ENCODE measurements at places on chromosomes 7 and 10.

- no peak for DNase-seq
Measured at GRCh38 chr7:13770305-13770704, 219.2 kb downstream of the ETV1 start.

- DNase-seq, result peak; percentile 69
Measured at GRCh38 chr7:2710286-2710655, 22.3 kb downstream of the AMZ1 start.

- DNase-seq, result no peak
Measured at GRCh38 chr7:157222687-157223086, 84.0 kb downstream of the UBE3C start.

GRCh38 chr7:147199868-147200267 lies 1083.3 kb downstream of the CNTNAP2 start:
- DNase-seq, result no peak

DNA sequence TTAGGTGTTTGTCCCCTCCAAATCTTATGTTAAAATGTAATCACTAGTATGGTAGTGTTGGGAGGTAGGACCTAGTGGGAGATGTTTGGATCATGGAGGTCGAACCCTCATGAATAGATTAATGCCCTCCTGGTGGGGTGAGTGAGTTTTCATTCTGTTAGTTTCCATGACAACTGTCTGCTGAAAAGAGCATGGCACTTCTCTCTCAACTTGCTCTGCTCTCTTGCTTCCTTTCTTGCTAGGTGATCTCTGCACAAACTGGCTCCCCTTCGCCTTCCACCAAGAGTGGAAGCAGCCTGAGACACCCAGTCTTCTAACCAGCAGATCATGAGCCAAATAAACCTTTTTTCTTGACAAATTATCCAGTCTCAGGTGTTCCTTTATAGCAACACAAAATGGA lies 853.9 kb downstream of the SORCS1 start:
- DNase-seq, result no peak

DNA sequence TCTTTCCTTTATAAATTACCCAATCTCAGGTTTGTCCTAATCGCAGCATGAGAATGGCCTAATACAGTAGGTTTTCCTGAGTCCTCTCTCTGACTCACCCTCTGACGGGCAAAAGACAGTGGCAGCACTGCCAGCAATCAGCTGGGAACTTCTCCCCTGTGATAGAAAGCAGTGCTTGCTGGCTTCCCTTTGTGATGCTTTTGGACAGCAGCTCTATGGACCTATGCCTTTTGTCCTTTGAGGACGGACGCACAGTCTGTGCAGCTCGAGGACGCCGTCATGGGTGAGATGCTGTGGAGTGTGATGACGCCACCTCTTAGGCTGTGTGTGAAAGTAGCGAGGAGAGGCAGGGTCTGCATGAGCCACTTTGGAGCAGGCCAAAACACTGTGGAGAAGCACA lies 68.8 kb downstream of the KIAA1217 start:
- no peak for DNase-seq

DNA sequence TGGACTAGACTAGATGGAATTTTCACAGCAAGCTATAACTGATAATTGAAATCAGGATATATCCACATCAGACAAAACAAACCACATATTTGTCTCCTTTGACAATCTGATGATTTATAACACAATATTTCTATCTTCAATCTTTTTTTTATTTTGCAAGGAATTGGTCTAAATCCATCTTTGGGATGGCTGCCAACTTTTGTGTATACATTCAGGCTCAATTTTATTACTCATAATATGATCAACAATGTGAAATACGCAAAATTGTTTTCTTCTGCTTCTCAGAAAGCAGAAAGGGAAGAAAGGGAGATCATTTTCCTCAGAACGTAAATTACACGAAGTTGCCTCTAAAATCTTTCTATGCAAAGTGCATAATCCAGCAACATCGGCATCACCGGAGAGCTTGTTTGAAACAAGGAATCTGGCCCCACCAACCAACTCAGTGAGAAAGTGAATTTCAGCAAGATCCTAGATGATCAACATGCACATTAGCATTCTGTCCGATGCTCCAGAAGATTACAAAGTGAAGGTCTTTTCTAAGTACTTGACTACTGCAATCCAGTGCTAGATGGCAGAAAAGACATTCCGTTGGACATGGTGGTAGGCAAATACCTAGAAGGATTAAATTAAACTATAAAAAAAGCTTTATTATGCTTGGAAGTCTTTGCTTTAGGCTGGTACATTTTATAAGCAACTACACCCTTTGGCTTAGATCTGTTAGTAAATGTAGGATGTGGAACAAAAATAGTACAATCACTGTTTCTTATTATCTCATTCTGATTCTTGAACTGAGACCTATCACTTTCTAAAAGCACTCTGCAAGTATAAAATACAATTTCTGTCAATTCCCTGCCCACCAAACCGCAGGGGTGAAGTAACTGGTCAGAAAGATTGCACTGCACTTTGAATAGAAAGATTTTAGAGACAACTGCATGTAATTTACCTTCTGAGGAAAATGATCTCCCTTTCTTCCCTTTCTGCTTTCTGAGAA lies 126.4 kb upstream of the RSU1 start:
- DNase-seq, result no peak

DNA sequence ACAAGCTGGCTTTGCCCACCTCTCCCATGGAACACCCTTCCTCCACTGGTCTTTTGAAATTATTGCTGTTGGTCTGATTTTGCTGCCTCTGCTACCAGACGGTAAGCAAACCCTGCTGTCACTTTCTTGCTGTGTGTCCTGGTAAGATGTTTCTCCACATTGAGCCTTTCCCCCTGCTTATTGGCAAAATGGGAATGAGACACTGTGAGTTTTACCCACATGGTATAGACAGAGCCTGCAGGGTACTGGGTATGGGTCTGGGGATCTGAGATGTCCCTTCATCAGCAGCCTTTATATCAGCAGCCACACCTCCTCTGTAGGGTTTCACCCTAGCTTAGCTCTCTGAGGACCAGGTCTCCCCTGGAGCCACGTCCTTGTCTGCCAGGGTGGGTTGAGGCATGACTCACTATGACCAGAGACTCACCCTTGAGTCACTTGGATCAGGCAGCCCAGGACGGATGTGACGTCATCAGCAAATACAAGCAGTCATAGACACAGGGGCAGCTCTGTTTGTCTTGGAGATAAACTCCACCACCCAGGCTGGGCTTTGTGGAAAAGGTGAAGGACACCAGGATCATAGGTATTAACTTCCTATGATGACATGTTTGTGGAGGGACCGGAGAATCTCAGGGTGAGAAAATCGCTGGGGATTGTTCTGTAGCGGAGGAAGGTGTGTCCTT lies 17.9 kb upstream of the BAIAP2L1 start:
- DNase-seq, result no peak

DNA sequence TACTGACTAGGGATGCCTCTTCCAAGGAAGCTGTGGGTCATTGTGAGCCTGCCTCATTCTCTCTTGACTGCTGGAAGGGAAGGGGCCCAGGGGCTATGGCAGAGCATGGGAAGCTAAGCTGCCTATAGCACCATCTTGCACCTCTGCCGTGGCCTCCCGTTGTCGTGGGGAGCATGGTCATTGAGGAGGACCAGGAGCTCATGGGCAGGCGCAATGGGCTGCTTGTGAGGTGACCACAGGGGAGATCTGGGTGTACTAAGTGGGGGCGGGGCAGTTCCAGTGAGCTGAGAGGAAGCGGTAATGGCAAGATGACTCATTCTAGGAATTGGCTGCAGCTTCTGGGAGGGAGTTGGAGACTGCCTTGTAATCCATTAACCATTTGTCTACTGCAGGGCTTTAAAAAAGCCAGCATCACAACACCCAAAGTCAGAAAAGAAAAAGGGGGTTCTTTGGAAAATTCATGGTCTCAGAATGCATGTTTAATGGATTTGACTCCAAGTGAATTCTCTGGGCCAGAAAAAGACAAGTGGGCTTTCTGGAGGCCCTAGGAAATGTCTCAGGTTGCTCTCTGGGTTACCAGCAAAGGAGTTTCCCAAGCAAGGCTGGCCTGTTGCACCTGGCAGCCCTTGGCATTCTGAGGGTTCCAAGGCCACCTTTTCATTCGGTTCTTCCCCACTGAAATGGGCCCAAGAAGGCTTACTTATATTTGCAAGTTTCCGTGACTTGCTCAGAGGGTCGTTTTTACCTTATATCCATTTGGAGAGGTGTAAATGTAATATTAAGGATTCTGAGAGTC lies 3.6 kb downstream of the DUSP5 start:
- DNase-seq, result peak; percentile 60

DNA sequence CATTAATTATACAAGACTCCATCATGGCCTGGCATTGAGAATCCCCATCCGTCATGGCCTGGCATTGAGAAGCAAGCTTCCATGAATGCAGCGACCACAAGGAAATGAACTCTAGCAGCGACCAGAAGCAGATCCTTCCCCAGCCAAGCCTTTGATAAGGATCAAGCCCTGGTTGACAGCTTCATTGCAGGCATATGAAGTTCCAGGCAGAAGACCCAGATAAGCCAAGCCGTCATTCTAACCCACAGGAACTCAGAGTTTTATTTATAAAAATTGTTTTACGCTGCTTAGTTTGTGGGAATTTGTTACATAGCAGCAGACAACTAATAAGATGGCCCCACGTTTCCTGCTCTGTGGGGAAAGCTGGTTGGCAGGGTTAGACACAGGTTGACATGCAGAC lies 642.3 kb downstream of the GATA3 start:
- DNase-seq, result no peak

DNA sequence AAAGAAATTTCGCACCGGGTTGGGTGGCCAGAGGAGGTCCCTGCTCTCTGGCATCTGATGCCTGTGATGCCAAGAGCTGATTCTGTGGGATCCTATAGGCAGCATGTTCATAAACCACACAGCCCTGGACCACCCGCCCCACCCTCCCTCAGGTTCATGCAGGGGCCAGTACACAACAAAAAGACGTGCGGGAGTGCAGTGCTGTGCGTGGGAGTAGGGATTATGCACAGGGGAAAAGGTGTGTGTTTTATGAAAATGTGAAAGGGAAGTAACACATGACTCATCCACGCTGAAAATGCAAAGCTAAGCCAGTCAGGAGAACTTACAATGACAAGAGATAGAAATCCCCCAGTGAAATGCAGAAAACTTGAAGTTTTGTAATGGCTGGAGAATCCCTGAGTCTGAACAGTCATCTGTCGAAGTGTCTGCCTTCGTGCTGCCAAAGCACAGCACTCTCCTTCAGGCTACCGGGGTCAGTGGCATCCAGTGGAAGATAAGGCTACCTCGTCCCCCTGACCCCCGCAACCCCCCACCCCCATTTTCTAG lies 1.1 kb downstream of the KIAA1217 start:
- DNase-seq, result no peak

- DNase-seq, result no peak
Measured at GRCh38 chr10:132960631-132961419, 18.5 kb upstream of the CFAP46 start.

GRCh38 chr7:111508387-111508786 lies 53.9 kb downstream of the IMMP2L start:
- no peak for DNase-seq

DNA sequence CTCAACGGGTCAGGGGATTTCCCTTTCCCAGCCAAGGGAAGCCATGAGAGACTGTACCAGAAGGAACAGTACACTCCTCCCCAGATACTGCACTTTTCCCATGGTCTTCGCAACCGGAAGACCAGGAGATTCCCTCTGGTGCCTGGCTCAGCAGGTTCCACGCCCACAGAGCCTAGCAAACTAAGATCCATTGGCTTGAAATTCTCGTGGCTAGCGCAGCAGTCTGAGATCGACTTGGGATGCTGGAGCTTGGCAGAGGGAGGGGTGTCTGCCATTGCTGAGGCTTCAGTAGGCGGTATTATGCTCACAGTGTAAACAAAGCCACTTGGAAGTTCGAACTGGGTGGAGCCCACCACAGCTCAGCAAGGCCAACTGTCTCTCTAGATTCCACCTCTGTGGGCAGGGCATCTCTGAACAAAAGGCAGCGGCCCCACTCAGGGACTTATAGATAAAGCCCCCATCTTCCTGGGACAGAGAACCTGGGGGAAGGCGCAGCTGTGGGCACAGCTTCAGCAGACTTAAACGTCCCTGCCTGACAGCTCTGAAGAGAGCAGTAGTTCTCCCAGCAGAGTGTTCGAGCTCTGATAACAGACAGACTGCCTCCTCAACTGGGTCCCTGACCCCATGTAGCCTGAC lies 29.6 kb downstream of the SLC16A12 start:
- DNase-seq, result no peak

- DNase-seq, result no peak
Measured at GRCh38 chr7:40380111-40380510, 245.3 kb downstream of the SUGCT start.

DNA sequence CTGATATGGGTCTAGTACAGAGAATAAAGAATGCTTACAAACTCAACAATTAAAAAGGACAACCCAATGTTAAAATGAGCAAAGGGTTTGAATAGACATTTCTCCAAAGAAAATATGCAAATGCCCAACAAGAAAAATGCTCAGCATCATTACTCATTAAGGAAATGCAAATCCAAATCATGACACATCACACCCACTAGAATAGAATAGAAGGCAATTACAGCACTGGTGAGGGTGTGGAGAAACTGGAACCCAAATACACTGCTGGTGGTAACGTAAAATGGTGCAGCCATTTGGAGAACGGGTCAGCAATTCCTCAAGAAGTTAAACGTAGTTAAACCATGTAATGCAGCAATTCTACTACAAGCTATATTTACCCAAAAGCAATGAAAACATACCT lies 53.8 kb downstream of the KDM7A start:
- DNase-seq, result no peak

GRCh38 chr10:122051609-122052385 lies 62.8 kb downstream of the TACC2 start:
- no peak for DNase-seq

GRCh38 chr10:78630944-78631838 lies 437.6 kb upstream of the ZMIZ1 start:
- DNase-seq, result no peak

DNA sequence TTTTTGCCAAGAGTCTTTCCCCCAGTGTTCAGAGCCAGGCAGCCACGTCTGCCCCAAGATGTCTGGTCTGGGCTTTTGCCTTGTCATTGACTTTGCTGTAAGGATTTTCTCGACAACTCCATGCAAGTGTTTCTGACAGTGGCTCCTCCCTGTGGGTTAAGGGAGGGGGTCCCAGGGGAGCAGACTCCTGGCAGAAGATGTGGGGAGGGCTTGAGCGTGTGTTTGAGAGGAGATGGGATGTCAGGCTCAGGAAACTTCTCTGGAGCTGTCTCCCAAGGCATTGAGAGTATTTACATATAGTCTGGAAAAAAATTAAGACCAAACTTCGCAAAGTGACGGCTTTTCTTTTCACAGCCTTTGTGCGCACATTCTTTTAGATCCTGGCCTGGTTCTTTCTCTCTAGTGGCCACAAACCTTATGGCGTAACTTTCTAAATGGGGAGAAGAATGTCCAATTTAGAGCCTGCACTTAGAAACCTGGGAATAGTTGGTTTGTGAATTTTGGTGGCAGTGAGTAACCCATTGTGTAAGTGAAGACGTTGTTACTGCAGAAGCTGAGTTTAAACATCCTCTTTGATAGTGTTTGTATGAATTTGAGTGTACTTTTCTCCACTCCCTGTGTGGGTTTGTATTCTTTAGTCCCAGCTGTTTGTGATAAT lies 201.5 kb downstream of the LRMDA start:
- no peak for DNase-seq
